Activated CD8-positive, alpha-beta memory T cell treated with anti-CD3 and anti-CD28 coated beads, Interleukin-2, amount 10 ng/mL, durations not matched to agents 7 days and 5 days (primary cell): ENCODE measurements at places on chromosomes 5 and 9.

- peak; percentile 46 for DNase-seq
- H3K4me3 ChIP-seq = no peak overlapping the region
- no peak overlapping the region for H3K27ac ChIP-seq
- no peaks in the 10 kb centered on the region for H3K4me1 ChIP-seq
- no peaks in the 10 kb centered on the region for H3K36me3 ChIP-seq
These were observed 383.5 kb downstream of the TLE4 start for GRCh38 chr9:79955300-79955699.

DNA sequence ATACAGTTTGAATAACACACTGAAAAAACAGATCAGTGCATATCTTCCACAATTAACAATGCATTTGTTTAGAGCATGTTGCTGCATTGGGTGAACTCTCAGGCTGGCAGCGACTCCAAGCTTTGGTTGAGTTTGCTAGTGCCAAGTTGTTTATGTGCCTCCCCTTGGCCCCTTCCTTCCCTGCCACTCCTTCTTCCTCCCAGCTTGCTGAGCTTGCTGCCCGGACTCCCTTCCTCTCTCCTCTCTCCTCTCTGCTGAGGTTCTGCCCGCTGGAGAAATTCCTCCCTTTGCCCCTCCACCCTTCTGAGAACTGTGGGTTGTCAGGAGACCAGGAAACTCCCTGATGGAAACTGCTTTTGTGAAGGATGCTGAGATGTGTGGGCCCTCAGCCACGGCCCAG lies 247.3 kb downstream of the PDZD2 start:
- no peak for DNase-seq
- H3K27me3 ChIP-seq = peaks cover 5% of the 10 kb centered on the region
- H3K4me3 ChIP-seq = no peak overlapping the region
- H3K36me3 ChIP-seq = no peaks in the 10 kb centered on the region
- H3K4me1 ChIP-seq = no peaks in the 10 kb centered on the region

- H3K4me3 ChIP-seq = no peak overlapping the region
- no peak for DNase-seq
- H3K36me3 ChIP-seq = no peaks in the 10 kb centered on the region
- H3K27ac ChIP-seq = no peak overlapping the region
- no peaks in the 10 kb centered on the region for H3K4me1 ChIP-seq
These were observed 18.1 kb upstream of the CLK4 start for GRCh38 chr5:178644826-178645545.

- no peaks in the 10 kb centered on the region for H3K27me3 ChIP-seq
- H3K36me3 ChIP-seq = peaks cover 28% of the 10 kb centered on the region
- peaks cover 30% of the 10 kb centered on the region for H3K4me1 ChIP-seq
- H3K27ac ChIP-seq = no peak overlapping the region
These were observed 5.2 kb downstream of the INIP start for GRCh38 chr9:112712678-112713077.

DNA sequence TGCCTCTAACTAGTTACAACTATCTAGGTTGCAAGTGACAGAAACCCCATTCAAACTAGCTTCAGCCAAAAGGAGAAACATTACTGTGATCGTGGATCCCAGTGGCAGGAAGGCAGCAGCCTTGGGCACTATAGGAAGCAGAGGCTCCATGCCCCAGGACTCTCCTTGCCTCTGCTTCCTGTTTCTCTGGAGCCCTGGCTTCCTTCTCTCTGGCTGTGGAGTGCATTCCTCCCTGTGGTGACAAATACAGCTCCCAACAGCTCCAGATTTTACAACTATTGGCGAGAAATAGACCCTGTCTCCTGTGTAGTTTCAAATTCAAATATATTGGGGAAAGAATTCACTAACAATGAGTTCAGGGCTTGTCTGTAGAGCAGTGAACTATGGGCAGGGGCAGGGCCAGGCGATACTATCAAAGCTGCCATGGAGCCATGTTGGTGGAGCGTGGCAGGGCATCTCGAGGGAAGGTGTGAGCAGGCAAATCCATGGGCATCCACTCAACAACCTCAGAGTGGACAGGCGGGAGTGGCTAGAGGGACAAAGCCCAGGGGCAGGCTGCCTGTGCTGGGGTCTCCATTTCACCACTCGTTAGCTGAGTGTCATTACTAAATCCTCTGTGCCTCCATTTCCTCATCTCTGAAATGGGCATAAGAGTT lies 189.5 kb downstream of the ERCC6L2 start:
- peaks cover 5% of the 10 kb centered on the region for H3K27me3 ChIP-seq
- peaks cover 5% of the 10 kb centered on the region for H3K4me1 ChIP-seq
- H3K36me3 ChIP-seq = no peaks in the 10 kb centered on the region
- H3K4me3 ChIP-seq = no peak overlapping the region
- no peak overlapping the region for H3K27ac ChIP-seq
- no peak for DNase-seq

- H3K4me1 ChIP-seq = no peaks in the 10 kb centered on the region
- no peak for DNase-seq
- H3K27ac ChIP-seq = no peak overlapping the region
- H3K36me3 ChIP-seq = no peaks in the 10 kb centered on the region
- peaks cover 14% of the 10 kb centered on the region for H3K27me3 ChIP-seq
These were observed 50.4 kb upstream of the DAB2 start for GRCh38 chr5:39475159-39475571.

DNA sequence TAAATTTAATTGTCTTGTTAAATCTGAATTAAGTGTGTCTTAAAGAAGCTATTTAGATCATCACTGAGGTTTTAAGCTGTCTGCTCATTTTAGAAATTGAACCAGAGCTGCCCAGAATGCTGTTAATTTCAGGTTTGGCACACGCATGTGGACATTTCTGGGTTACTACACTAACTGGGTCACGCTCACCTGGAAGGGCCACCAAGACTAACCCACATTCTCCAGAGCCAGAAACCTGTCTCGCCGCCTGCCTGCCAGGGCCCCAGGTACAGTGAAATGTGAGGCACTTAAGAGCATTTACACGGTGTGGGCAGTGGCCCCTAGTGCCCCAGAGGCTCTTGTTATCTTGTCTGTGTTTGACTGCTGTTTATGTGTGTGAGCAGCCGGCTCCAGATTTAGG lies 46.6 kb downstream of the ATP10B start:
- H3K4me1 ChIP-seq = no peaks in the 10 kb centered on the region
- H3K4me3 ChIP-seq = no peak overlapping the region
- no peak overlapping the region for H3K27ac ChIP-seq
- DNase-seq = no peak
- H3K27me3 ChIP-seq = no peaks in the 10 kb centered on the region

GRCh38 chr9:121309171-121309570 lies 41.2 kb downstream of the GSN start:
- no peaks in the 10 kb centered on the region for H3K36me3 ChIP-seq
- no peak overlapping the region for H3K27ac ChIP-seq
- H3K4me1 ChIP-seq = no peaks in the 10 kb centered on the region
- no peak for DNase-seq
- no peak overlapping the region for H3K4me3 ChIP-seq
- H3K27me3 ChIP-seq = no peaks in the 10 kb centered on the region

DNA sequence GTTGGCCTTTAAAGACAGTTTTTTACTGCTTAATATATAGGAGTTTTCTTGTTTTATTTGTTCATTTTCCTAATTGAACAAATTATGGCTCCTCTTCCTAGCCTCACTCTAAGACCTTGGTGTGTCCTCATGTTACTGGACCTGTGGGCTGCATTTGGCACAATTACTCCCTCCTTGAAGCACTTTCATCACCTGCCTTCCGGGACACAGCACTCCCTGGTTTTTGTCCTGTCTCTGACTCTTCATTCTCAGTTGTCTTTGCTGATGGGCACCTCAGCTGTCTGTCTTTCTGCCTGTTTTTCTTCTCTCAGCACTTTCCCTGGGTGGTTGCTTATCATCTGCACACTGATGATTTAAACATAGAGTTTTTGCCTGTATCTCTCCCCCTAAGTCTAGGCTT lies 13.6 kb downstream of the GTF3C4 start:
- DNase-seq = no peak
- peaks cover 56% of the 10 kb centered on the region for H3K36me3 ChIP-seq
- H3K27me3 ChIP-seq = no peaks in the 10 kb centered on the region
- H3K4me1 ChIP-seq = peaks cover 39% of the 10 kb centered on the region
- no peak overlapping the region for H3K27ac ChIP-seq

DNA sequence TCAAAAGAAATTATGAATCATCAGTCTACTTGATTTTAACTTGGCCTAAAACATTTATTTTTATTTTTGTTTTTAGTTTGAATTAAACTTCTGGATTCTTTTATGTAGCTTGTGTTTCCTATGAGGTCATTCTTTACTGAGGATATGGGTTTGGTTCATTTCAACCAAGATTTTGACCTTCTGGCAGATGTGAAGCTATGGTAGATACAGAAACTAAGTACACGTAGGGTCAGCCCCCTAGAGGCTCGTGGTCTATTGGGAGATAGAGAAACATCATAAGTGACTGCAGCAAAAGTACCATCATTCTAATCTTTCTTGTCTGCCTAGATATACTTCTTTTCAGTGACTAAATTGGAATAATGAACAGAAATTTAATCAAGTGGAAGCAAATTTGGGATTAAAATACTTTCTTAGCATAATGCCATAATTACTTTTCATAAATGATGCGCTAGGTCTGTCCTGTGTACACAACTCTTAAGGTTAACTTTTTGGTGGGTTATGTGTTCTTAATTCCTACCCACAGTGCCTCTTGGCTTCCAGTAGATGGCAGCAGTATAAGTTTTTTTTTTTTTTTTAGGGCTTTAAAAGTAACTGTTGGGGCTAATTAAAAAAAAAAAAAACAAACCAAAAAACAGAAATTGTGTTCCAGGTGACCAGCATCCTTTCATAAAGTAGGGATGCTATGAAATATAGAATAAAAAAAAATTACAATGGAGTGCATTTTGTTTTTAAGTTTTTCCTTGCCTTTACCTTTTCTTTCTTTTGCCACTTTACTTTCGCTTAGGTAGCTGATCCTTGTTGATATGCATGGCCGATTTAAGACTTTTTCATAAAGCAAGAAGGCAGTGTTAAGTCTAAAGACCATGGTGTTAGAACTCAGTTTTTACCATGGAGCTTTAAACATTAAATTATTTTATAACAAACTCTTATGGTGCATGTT lies 49.9 kb downstream of the LRRTM2 start:
- no peak for DNase-seq
- no peaks in the 10 kb centered on the region for H3K27me3 ChIP-seq
- peaks cover 4% of the 10 kb centered on the region for H3K4me1 ChIP-seq

GRCh38 chr5:136076881-136077445 lies 48.2 kb downstream of the TGFBI start:
- H3K36me3 ChIP-seq = no peaks in the 10 kb centered on the region
- no peak for DNase-seq
- no peak overlapping the region for H3K27ac ChIP-seq
- peaks cover 7% of the 10 kb centered on the region for H3K4me1 ChIP-seq
- peaks cover 41% of the 10 kb centered on the region for H3K27me3 ChIP-seq
- no peak overlapping the region for H3K4me3 ChIP-seq

GRCh38 chr5:170628028-170628427 lies 124.2 kb downstream of the KCNIP1 start:
- no peak for DNase-seq
- H3K27ac ChIP-seq = no peak overlapping the region
- no peaks in the 10 kb centered on the region for H3K36me3 ChIP-seq
- H3K27me3 ChIP-seq = peaks cover 12% of the 10 kb centered on the region
- no peak overlapping the region for H3K4me3 ChIP-seq

DNA sequence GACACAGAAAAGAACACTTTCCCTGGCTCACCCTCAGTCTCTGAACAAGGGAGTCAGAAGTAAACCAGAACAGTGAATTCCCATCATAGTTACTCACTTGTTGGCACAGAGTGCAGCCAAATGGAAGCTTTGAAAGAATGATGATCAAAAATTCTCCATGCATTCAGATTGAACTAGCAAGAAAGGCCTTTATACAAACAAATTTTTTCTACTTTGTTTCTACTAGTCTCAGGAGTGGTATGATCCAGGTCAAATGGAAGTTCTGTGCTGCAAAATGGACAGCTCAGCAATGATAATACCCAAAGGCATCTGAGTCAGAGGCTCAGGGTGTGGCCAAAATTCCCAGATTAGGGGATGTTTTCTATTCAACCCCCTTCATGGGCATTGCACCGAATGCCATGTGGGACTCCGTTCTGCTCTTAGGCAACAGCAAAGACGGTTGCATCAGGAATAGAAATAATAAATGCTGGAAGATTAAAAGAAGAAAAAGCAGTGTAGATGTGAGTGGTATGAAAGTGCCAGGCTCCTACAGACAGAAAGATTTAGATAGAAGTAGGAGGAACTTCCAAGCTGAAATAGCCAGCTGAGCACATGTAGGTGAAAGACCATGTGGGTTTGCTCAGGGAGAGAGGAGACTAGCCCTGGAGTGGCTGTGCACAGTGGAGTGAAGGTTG lies 24.0 kb upstream of the ASPN start:
- peaks cover 5% of the 10 kb centered on the region for H3K4me1 ChIP-seq
- no peak overlapping the region for H3K27ac ChIP-seq
- no peak overlapping the region for H3K4me3 ChIP-seq

GRCh38 chr9:127872369-127873222 lies 4.9 kb downstream of the AK1 start:
- peaks cover 2% of the 10 kb centered on the region for H3K4me1 ChIP-seq
- no peak overlapping the region for H3K4me3 ChIP-seq
- DNase-seq = no peak
- H3K27me3 ChIP-seq = no peaks in the 10 kb centered on the region
- no peaks in the 10 kb centered on the region for H3K36me3 ChIP-seq

GRCh38 chr9:859251-859650 lies 17.8 kb downstream of the DMRT1 start:
- no peaks in the 10 kb centered on the region for H3K36me3 ChIP-seq
- H3K27me3 ChIP-seq = peaks cover 8% of the 10 kb centered on the region
- H3K4me3 ChIP-seq = no peak overlapping the region
- no peaks in the 10 kb centered on the region for H3K4me1 ChIP-seq
- no peak for DNase-seq

GRCh38 chr5:158463938-158464337 lies 605.0 kb upstream of the CLINT1 start:
- no peak for DNase-seq
- H3K4me1 ChIP-seq = no peaks in the 10 kb centered on the region
- H3K36me3 ChIP-seq = no peaks in the 10 kb centered on the region
- H3K4me3 ChIP-seq = no peak overlapping the region

- H3K27ac ChIP-seq = no peak overlapping the region
- no peak overlapping the region for H3K4me3 ChIP-seq
- no peaks in the 10 kb centered on the region for H3K27me3 ChIP-seq
These were observed 136.9 kb downstream of the PCSK5 start for GRCh38 chr9:76027416-76027815.

- H3K4me1 ChIP-seq = no peaks in the 10 kb centered on the region
- H3K4me3 ChIP-seq = no peak overlapping the region
- no peaks in the 10 kb centered on the region for H3K27me3 ChIP-seq
- DNase-seq = no peak
These were observed 33.3 kb downstream of the TAS2R1 start for GRCh38 chr5:9596824-9597223.

GRCh38 chr5:128649192-128649591 lies 111.1 kb upstream of the FBN2 start:
- no peaks in the 10 kb centered on the region for H3K36me3 ChIP-seq
- H3K27me3 ChIP-seq = no peaks in the 10 kb centered on the region

GRCh38 chr5:53350368-53350767 lies 130.1 kb upstream of the FST start:
- no peak overlapping the region for H3K27ac ChIP-seq
- H3K36me3 ChIP-seq = no peaks in the 10 kb centered on the region
- peaks cover 14% of the 10 kb centered on the region for H3K27me3 ChIP-seq
- H3K4me1 ChIP-seq = no peaks in the 10 kb centered on the region
- DNase-seq = no peak

GRCh38 chr9:109934136-109934856 lies 154.3 kb downstream of the PALM2AKAP2 start:
- DNase-seq = no peak
- peaks cover 12% of the 10 kb centered on the region for H3K4me1 ChIP-seq
- H3K36me3 ChIP-seq = no peaks in the 10 kb centered on the region

GRCh38 chr9:99445371-99445891 lies 223.3 kb downstream of the SEC61B start:
- DNase-seq = no peak
- H3K27ac ChIP-seq = no peak overlapping the region
- peaks cover 57% of the 10 kb centered on the region for H3K27me3 ChIP-seq
- H3K4me3 ChIP-seq = no peak overlapping the region

- no peak overlapping the region for H3K4me3 ChIP-seq
- no peak overlapping the region for H3K27ac ChIP-seq
- H3K27me3 ChIP-seq = no peaks in the 10 kb centered on the region
- no peak for DNase-seq
These were observed 37.5 kb upstream of the NUDT12 start for GRCh38 chr5:103600086-103600485.
